Stimulated activated naive CD4-positive, alpha-beta T cell treated with Interleukin-2 at 50 U/mL for 16 hours (primary cell): ENCODE measurements at places on chromosomes 7 and 10.

DNA sequence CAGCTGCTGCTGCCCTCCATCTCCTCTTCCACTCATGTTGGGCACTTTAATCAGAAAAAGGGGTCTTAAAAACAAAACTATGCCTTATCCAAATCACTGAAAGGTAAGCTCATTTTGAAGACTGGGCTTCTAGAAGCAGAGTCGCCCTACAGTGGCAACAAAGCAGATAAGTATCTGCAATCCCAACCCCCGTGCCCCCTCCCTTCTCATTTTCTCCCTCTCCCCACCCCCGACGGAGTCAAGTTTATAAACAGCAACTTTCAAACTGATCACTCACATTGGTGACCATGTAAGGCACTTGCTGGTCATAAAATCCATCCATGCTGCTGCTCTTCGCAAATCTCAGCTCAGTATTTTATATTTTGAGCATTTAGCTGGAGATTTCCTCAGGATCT lies 738 bp downstream of the ETV1 start:
- no peak for DNase-seq

GRCh38 chr7:50497068-50497642 lies 47.0 kb upstream of the FIGNL1 start:
- no peak for DNase-seq

GRCh38 chr7:107627002-107627401 lies 33.6 kb upstream of the SLC26A4 start:
- DNase-seq: no peak

GRCh38 chr7:140326116-140326928 lies 72.0 kb downstream of the SLC37A3 start:
- DNase-seq: peak; percentile 40

GRCh38 chr7:83798489-83798888 lies 149.6 kb upstream of the SEMA3E start:
- DNase-seq: no peak

GRCh38 chr7:91030680-91031380 lies 233.4 kb upstream of the FZD1 start:
- no peak for DNase-seq

GRCh38 chr7:129914536-129915272 lies 38.1 kb downstream of the UBE2H start:
- DNase-seq: no peak

DNA sequence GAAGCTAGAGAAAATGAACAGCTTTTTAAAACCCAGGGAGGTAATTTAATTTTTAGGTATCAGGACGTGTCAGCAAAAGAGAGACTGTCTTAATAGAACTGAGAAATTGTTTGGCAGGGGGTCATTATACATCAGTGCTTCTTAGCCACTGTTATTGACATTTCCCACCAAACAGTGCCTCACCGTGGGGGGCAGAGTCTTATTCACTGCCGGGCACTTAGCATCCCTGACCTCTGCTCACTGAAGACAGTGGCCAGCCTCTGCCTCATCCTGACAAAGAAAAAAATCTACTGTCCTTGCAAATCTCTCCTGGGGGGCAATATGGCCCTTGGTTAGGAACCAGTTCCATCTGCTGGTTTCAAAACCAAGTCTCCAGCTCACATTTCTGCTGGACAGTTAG lies 14.2 kb upstream of the MKI67 start:
- DNase-seq: no peak

DNA sequence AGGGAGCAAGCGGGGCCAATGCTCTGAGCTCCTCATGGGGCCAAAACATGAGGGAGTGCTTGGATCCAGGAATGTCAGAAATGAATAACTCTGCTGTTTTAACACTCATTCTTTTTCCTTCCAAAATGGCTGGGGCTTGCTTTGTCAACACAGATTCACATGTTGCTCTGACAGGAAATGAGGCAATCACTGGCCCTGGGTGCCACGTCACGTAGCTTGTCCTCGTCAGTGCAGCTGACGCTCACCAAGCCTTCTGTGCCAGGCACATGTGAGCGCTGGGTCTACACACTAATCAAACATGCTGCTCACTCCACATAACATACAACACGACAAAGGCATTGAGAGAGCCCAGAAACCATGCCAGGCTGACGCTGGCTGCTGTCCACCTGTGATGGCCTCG lies 198.9 kb downstream of the WDR37 start:
- DNase-seq: no peak

- no peak for DNase-seq
Measured at GRCh38 chr7:149727899-149728476, 45.4 kb downstream of the ZNF467 start.

DNA sequence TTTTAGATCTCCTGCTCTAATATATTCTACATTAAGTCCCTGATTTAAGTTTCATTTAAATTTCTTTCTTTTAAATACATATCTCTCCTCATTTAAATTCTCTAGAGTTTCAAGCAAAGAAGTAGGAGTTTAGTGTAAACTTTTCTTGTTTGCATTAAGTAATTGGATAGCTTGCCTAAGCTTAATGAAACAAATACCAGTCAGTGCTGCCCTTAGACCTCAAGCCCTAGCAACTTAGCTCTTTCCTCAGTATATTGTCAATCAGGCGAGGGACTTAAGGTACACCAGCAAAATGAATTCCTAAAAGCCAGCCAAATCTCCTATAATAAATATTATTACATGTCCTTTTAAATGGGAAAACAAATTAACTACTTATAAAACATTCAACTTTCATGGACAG lies 101.5 kb downstream of the CHCHD3 start:
- no peak for DNase-seq

DNA sequence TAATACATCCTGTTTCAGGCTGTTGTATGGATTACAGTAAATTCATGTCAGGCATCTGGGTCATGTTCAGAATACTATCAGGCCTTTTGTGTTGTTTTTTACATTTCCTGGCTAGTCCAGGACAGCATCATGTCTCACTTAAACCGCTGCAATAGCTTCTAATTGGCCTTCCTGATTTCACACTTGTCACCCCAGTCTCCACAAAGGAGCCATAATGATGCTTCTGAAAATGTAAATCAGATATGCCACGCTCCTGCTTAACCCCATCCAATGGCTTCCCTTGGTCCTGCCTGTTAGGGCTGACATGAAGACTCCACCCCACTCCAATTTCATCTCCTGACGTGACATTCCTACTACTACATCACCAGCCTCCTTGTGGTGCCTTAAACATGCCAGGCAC lies 220.0 kb downstream of the CACNA2D1 start:
- DNase-seq: no peak

GRCh38 chr10:78754269-78755062 lies 314.3 kb upstream of the ZMIZ1 start:
- no peak for DNase-seq

DNA sequence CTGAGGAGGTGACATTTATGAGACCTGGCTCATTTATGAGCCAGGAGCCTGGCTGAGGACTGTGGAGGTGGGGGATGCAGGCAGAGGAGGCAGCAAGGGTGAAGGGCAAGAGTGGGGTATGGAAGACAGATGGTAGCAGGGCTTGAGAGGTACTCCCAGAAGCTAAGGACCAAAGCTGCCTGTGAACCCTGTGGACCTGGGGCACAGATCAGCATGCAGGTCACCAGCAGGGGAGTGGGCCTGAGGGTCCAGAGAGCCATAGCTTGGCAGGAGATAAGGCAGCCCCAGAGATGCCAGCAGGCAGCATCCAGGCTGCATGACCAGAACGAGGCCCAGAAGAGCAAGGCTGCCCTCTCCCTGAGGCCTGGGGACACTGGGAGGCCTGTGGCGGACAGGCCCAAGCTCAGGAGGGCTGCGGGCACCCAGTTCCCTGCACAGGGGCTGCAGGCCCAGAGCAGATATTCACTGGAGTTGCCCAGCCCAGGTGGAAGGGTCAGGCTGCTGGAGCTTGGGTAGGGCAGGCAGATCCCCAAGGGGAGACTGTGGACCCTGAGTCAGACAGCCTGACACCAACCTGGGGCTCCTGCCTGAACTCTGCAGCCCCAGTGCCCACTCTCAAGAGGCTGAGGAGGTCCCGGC lies 3.4 kb downstream of the GPR15LG start:
- DNase-seq: no peak

GRCh38 chr10:12448729-12449391 lies 99.5 kb downstream of the CAMK1D start:
- DNase-seq: peak; percentile 69

DNA sequence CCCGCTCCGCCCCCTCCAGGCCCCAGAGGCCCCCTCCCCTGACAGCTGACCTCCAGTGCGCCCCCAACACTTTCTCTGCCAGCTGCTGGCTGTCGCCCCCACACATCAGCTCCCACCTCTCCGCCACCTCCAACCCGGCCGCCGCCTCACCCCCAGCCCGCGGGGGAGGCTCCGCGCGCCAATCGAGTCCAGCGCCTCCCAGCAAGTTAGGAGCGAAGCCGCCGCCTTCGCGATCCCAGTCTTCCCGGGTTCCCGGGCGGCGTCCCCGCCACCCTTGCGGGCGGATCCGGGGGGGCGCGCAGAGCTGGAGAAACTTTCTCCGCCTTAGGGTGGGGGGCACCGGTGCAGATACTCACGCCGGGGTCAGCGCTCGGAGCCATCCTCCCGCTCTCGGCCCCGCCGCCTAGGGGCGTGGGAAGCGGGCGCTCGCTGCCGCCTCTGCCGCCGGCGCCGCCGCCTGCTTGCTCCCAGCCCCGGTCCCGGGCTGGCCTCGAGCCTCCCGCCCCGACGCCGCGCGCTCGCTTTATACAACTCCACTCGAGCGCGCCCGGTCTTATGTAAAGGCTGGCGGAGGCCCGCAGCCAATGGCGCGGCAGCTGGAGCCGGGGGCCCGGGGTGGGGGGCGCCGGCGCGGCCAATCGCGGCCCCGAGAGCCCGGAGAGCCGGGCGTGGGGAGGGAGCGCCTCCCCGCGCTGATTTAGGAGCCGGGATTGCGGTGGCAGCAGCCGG lies at the start of gene CRTAC1:
CRTAC1 (minus strand) TSS at position 529 of the 729 bp plus-strand sequence; CDS start at position 380, 149 bp downstream.
- no peak for DNase-seq

DNA sequence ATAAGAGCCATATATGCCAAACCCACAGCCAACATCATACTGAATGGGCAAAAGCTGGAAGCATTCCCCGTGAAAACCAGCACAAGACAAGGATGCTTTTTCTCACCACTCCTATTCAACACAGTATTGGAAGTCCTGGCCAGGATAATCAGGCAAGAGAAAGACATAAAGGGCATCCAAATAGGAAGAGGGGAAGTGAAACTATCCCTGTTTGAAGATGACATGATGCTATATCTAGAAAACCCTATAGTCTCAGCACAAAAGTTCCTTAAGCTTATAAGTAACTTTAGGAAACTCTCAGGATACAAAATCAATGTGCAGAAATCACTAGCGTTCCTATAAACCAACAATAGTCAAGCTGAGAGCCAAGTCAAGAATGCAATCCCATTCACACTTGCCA lies 23.8 kb upstream of the STARD3NL start:
- no peak for DNase-seq

DNA sequence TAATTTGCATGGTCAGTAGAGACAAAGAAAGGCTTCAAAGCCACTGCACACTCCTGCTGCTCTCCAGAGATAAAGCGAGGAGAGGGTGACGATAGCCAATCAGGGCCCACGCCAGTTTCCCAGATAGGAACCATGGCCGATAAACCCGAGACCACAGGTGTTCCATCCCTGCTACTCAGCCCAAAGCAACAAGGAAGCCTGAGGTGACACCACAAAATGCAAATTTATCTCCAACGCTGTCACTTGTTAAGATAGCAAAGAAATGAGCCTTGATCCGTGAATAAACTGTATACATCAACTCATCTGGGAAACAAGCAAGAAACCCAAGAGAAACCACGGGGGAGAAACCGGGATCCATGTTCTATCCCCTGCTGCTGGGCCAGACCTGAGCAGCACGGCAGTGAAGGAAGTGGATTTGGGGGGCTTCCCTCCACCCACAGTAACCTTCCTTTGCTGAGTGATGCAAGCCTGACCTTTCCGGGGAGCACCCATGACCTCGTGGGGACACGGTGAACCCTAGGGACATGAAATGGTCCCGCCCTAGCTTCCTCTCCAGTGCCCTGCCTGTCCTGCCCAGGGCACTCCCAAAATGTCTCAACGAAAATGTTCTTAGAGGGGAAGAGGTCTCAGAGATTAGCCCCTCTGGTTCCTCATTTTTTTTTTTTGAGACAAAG lies 164.6 kb downstream of the PTPRN2 start:
- DNase-seq: no peak

- no peak for DNase-seq
Measured at GRCh38 chr7:44962483-44963251, 16.1 kb downstream of the MYO1G start.

DNA sequence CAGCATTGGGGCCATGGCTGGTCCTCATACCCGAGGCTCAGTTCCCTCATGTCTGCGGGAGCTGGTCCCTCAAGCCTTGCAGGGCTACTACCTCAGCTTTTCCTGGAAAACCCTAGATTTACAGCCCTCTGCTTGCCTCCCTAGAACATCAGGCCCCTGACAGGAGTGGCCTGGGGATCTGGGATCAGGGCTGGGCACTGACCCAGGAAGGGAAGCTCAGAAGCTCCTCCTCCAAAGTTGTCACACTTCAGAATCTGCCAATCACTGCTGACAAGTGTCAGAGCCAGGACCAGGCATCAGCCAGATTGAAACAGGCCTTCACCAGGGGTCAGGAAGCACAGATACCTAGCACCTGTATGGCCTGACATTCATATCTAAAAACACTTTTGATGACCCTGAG lies 115.2 kb downstream of the GRID1 start:
- DNase-seq: no peak

DNA sequence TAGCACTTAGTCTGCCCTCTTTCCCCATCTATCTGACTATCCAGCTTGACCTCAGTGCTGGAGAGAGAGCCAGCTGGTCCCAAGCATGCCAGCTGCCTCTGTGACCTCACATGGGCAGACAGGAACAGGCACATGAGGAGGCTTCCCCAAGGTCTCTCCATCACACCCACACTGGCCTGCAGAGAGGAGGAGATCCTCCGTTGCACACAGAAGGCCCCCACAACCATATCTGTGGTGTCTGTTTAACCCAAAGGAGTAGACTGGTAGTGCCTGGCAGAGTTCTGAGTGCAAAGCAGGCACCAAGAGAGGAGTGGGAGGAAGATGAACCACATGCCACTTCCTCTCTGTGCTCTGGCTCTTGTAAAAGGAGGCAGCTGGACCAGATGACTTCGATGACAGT lies 4.8 kb upstream of the ANK3 start:
- DNase-seq: no peak

DNA sequence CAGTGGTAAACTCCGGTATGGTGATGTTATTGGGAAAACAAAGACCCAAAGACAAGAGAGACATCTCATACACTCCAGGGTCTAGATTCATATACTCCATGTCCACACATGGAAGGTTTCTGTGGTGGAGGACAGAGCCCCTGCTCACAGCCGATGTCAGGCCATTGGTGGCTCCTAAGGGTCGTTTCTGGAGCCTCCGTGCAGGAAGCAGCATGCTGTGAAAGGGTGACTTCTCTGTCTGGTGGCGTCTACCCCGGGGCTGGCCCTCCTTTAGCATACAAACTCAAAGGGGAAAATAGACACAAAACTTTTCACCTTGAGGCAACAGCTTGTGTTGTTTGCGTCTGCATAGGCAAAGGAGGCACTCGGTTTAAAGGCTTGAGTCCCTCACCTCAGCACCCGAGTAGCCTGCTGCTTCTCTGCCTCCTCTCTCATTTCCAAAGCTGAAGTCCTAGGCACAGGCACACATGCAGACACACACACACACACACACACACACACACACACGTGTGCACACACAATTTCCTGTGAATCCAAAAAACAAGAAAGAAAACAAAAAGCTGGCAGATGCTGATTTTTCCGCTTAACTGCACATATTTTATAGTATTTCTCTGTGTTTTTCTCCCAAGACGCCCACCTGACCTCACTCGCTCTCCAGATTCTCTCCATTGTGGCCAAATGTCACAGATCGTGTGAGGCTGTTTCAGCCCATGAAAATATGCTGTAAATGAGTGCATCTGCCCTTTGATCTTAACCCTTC lies 601.4 kb upstream of the MGMT start:
- no peak for DNase-seq

GRCh38 chr10:8050556-8051108 lies 3.9 kb upstream of the GATA3 start:
- DNase-seq: no peak

- no peak for DNase-seq
Measured at GRCh38 chr10:8112230-8112905, 57.9 kb downstream of the GATA3 start.
